ENCODE measurements at places on chromosomes 12 and 14.

DNA sequence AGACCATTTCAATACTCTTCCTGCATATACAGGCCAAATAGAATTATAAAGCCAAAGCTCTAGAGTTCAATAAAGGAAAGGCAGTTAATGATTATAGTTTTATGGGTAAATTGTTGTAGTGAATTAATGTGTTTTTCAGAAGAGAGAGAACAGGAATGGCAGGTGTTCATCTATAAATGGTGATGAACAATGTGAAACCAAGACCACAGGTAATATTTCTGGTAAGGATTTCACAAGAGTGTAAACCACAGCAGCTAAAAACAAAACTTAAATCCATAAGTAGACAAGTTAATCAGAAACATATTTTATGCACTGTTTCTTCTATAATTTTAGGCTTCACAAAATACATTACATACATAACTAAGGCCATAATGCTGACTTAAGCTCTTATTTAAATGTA, 204.4 kb downstream of the SYT1 start:
- H3K27ac ChIP-seq: no peak overlapping the region
- no peak for DNase-seq
- H3K36me3 ChIP-seq: no peaks in the 10 kb centered on the region

DNA sequence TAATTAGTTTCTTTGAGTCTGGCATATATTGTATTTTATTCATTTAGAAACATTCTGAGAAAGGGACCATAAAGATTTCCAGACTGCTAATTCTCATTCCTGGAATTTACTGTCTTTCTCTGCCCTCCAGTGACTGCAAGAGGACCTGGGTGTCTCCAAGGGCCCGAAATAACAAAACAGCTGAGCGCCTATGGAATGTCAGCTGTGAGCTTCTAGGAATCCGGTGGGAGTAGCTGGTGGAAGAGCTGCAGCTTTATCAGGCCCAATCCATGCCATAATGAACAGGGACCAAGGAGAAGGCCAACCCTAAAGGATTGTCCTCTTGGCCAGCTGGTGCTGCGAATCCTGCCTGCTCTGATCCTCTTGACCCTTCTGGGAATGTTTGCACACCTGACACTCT, 31.9 kb downstream of the RDH12 start:
- no peak overlapping the region for H3K4me3 ChIP-seq
- no peak overlapping the region for H3K27ac ChIP-seq
- no peaks in the 10 kb centered on the region for H3K36me3 ChIP-seq
- H3K27me3 ChIP-seq: no peaks in the 10 kb centered on the region
- DNase-seq: no peak

DNA sequence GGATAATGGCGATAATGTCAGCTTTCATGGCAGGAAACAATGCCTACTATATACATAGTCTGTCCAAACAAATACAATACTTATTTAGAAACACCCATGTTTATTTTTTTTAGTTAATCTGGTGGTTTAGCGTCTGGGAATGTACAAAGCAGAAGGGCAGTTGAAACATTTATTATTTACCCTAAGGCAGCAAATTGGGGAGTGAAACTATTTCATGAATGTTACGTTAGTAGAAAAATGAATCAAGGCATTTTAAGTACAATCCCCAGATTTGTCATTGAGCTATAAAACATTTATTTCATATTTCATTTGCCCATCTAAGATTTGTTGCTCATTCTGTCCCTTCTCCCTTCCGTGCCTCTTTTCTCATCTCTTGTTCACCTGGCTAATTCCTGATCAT, 87.1 kb upstream of the ATF1 start:
- no peaks in the 10 kb centered on the region for H3K4me1 ChIP-seq
- no peak overlapping the region for H3K4me3 ChIP-seq
- no peaks in the 10 kb centered on the region for H3K36me3 ChIP-seq
- no peak for DNase-seq

GRCh38 chr12:12922191-12922616, 29.8 kb downstream of the GPRC5D start:
- H3K27me3 ChIP-seq: no peaks in the 10 kb centered on the region
- no peaks in the 10 kb centered on the region for H3K4me1 ChIP-seq
- no peak overlapping the region for H3K4me3 ChIP-seq
- DNase-seq: no peak
- no peak overlapping the region for H3K27ac ChIP-seq

DNA sequence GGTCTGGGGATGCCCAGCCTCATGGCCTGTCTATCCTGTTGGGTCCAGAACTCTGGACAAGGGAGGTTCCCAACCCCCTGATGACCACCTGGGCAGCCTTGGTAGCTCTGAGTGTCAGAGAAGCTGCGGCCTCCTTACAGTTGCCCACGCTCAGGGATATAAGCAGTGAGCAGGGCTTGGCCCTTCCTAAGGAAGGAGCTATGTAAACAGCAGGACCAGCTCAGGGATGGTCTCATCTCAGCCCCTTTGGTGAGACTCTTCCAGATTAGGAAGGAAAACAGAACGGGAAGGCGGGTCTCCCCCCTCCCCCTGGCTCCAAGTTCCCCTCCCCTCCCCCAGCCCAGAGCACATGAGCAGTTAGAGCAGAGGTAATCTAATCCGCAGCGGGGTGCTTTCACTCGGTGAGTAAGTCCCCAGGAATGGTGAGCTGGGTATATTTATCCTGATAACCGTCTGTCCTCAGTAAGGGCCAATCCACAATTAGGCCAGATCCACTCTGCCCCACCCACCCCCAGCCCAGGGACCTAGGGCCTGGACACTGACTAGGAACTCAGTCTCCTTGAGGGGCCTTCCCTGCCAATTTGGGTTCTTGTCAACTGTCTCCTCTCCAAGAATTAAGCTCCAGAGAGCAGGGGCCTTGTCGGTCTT, 29.5 kb upstream of the RPLP0 start:
- H3K4me3 ChIP-seq: peak overlapping the region; percentile 50
- peak overlapping the region; percentile 90 for H3K27ac ChIP-seq
- peaks cover 2% of the 10 kb centered on the region for H3K36me3 ChIP-seq

DNA sequence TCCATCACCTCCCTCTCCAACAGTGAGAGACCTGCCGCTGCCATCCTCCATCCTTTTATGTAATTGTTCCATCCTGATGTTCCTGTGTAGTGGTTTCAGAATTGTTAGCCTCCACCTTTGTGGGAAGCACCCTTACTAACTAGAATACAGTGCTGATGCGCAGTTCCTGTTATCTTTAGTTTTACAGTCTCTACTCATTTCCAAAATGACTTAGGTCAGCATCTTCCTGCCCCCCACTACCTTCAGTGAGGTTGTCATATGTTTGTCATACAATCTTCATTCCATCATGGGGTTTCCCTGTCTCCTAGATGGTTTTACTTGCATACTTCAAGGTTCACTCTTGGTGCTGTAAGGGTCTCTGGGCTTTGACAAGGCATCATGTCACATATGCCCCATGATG, 69.8 kb downstream of the EML1 start:
- DNase-seq: no peak
- no peak overlapping the region for H3K4me3 ChIP-seq
- no peaks in the 10 kb centered on the region for H3K36me3 ChIP-seq
- H3K27me3 ChIP-seq: peaks cover 13% of the 10 kb centered on the region
- H3K27ac ChIP-seq: no peak overlapping the region

- no peak overlapping the region for H3K4me3 ChIP-seq
- no peaks in the 10 kb centered on the region for H3K27me3 ChIP-seq
- no peak for DNase-seq
- no peak overlapping the region for H3K27ac ChIP-seq
- peaks cover 9% of the 10 kb centered on the region for H3K36me3 ChIP-seq
These were observed 114.3 kb downstream of the DIP2B start for GRCh38 chr12:50618864-50619609.

GRCh38 chr12:4112290-4112689, 161.3 kb upstream of the CCND2 start:
- no peaks in the 10 kb centered on the region for H3K36me3 ChIP-seq
- DNase-seq: no peak
- no peak overlapping the region for H3K27ac ChIP-seq
- peaks cover 53% of the 10 kb centered on the region for H3K4me1 ChIP-seq
- H3K27me3 ChIP-seq: peaks cover 5% of the 10 kb centered on the region

GRCh38 chr14:77660754-77661153, 44.3 kb upstream of the SPTLC2 start:
- no peak overlapping the region for H3K4me3 ChIP-seq
- no peaks in the 10 kb centered on the region for H3K36me3 ChIP-seq
- DNase-seq: no peak
- no peaks in the 10 kb centered on the region for H3K27me3 ChIP-seq
- H3K4me1 ChIP-seq: peaks cover 1% of the 10 kb centered on the region
- H3K27ac ChIP-seq: no peak overlapping the region

- no peak overlapping the region for H3K27ac ChIP-seq
- no peaks in the 10 kb centered on the region for H3K27me3 ChIP-seq
- H3K4me1 ChIP-seq: peaks cover 12% of the 10 kb centered on the region
- peaks cover 7% of the 10 kb centered on the region for H3K36me3 ChIP-seq
- no peak for DNase-seq
- no peak overlapping the region for H3K4me3 ChIP-seq
These were observed 89.0 kb downstream of the SETD3 start for GRCh38 chr14:99391671-99392070.

GRCh38 chr12:113470871-113471618, 626 bp downstream of the LHX5 start:
- H3K36me3 ChIP-seq: no peaks in the 10 kb centered on the region
- H3K27me3 ChIP-seq: peaks cover 98% of the 10 kb centered on the region
- H3K27ac ChIP-seq: no peak overlapping the region
- DNase-seq: no peak
- no peak overlapping the region for H3K4me3 ChIP-seq

- no peaks in the 10 kb centered on the region for H3K4me1 ChIP-seq
- no peak overlapping the region for H3K4me3 ChIP-seq
- H3K27ac ChIP-seq: no peak overlapping the region
- H3K27me3 ChIP-seq: no peaks in the 10 kb centered on the region
- no peaks in the 10 kb centered on the region for H3K36me3 ChIP-seq
- no peak for DNase-seq
These were observed 239.7 kb downstream of the TRHDE start for GRCh38 chr12:72511906-72512305.

DNA sequence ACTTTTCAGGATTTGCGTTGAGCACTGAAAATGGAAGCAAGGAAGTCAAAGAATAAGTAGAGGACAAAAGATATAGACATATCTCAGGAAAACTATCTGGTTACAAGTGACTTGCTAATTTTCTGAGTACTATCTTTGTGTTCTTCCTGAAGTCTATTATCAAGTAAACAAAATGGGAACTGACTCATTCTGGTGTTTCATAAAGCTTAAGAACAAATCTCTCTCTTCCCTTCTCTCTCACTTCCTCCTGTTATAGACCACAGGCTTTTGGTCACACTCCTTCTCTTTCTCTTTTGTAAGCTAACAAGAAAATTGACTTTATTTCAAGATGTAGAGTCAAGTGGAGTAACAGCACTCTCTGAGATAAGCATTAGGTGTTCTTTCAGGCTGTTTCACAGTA, 406.6 kb upstream of the SYT1 start:
- H3K27me3 ChIP-seq: no peaks in the 10 kb centered on the region
- H3K4me3 ChIP-seq: no peak overlapping the region
- no peaks in the 10 kb centered on the region for H3K4me1 ChIP-seq
- H3K27ac ChIP-seq: no peak overlapping the region
- H3K36me3 ChIP-seq: no peaks in the 10 kb centered on the region

DNA sequence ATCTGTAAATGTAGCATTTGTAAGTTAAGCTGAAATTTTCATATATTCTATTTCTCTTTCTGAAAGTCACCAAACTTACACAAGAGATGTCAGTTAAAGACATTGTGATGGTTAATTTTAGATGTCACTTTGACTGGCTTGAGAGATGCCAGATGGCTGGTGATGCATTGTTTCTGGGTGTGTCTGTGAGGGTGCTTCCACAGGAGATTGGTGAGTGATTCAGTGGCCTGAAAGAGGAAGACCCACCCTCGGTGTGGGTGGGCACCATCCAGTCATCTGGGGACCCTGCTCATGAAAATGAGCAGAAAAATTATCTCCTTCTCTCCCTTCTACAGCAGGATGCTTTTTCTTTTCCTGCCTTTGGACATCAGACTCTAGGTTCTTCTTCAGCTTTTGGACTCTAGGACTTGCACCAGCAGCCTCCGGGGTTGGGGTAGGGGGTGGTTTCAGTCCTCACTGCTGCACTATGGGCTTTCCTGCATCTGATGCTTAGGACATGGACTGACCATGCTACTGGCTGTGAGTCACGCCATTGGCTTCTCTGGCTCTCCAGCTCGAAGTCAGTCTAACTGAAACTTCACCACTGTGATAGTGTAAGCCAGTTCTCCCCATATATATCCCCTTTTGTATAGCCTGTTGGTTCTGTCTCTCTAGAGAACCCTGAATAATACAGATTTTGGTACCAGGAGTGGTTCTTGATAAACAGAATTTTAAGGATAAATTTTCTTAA, 20.9 kb downstream of the PDE6H start:
- peaks cover 29% of the 10 kb centered on the region for H3K4me1 ChIP-seq

DNA sequence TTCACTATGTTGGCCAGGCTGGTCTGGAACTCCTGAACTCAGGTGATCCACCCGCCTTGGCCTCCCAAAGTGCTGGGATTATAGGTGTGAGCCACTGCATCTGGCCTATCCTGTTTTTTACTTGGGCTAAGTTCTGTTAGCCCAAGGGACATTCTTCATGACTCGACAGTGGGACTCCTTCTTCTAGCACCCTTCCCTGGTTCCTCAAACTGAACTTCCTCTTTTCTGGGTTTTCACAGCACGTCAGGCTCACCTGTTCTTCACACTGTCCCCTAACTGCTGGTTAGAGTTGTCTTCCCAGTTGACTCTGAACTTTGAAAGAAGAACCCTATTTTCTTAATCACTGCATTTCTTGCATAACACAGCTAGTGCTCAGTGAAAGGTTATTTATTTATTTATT, 22.5 kb downstream of the CABP1 start:
- H3K27me3 ChIP-seq: no peaks in the 10 kb centered on the region
- H3K4me3 ChIP-seq: no peak overlapping the region
- no peak for DNase-seq
- no peaks in the 10 kb centered on the region for H3K36me3 ChIP-seq
- no peaks in the 10 kb centered on the region for H3K4me1 ChIP-seq
- H3K27ac ChIP-seq: no peak overlapping the region

DNA sequence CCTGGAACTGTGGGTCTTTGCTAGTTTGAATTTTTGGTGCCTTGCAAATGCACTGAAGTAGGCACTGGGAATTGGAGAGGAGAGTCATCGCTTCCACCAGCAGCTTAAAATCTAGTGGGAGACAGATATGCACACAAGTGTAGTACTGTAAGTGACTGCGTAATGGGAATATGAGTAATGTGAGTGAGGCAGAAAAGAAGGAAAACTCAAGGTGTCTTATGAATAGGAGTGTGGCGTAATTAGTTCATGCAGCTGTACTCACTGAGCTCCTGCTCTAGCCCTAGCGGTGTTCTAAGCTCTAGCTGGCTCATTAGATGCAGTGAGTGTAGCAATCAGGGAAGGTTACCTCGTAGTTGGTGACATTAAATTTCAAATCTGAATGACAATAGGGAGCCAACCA, 2.8 kb downstream of the TCP11L2 start:
- H3K36me3 ChIP-seq: peaks cover 2% of the 10 kb centered on the region
- DNase-seq: no peak
- peak overlapping the region; percentile 75 for H3K27ac ChIP-seq
- H3K4me1 ChIP-seq: peaks cover 78% of the 10 kb centered on the region

GRCh38 chr14:84250893-84251292, 1279.1 kb upstream of the FLRT2 start:
- DNase-seq: no peak
- H3K36me3 ChIP-seq: no peaks in the 10 kb centered on the region
- H3K4me3 ChIP-seq: no peak overlapping the region
- no peaks in the 10 kb centered on the region for H3K4me1 ChIP-seq
- no peak overlapping the region for H3K27ac ChIP-seq

- H3K4me3 ChIP-seq: no peak overlapping the region
- H3K4me1 ChIP-seq: no peaks in the 10 kb centered on the region
- H3K27ac ChIP-seq: no peak overlapping the region
- no peaks in the 10 kb centered on the region for H3K36me3 ChIP-seq
- H3K27me3 ChIP-seq: peaks cover 3% of the 10 kb centered on the region
- no peak for DNase-seq
These were observed 21.0 kb downstream of the EGLN3 start for GRCh38 chr14:33929799-33930408.
